Epithelial cell of proximal tubule (primary cell): ENCODE measurements at places on chromosomes 3 and 15.

DNA sequence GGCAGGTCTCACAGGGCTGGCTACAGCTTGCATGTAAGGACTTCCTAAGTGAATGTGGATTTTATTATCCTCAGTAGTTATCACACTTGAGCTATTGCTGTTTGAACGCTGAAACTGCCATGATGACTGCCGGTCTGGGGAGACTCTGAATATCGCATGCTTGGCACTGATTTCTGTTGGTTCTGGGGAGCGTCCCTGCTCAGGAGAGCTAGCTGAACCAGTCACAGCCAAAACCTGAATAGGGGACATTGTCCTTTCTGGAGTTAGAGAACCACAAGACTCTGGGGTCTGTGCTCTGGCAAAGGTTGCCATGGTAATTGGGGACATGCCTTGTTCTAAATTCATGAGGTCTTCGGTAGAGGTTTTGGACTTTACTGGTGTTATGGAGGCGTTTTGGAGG, 30.8 kb downstream of the CMSS1 start:
- DNase-seq, result no peak

DNA sequence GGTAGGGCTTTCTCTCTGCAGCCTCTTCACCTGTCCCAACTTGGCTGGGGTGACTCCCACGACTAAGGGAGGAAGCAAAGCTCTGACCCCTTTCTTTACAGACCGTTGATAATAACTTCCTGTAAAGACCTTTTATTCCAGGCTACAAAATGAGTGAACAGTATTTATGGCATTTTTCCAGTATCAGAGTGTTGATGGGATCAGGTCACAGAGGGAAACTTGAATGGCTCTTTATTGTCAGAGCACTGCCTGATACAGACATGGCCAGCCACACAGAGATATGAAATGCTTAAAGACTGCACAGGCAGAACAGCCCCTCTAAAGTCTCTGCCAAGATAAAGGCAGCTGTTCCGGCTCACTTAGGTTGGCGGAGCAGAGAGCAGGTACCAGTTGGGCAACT, 1033.9 kb upstream of the NR2F2 start:
- no peak for DNase-seq

DNA sequence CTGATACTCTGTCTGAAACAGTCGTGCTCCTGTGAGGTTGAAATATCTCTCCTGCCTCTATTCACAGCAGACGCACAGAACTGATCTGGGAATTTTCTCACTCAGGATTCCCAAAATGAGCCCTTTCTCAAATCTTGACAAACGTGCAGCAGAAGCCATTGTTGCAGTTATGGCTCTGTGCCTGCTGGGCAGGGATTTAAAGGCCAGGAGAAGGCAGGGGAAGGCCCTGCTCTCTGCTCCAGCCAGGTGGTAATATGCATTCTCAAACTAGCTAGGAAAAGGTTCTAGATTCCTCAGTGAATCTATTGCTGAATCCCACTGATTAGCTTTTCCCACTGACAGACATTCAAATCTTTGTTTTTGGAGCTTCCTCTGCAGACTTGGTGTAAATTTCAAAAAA, 2.2 kb downstream of the MINAR1 start:
- no peak for DNase-seq

DNA sequence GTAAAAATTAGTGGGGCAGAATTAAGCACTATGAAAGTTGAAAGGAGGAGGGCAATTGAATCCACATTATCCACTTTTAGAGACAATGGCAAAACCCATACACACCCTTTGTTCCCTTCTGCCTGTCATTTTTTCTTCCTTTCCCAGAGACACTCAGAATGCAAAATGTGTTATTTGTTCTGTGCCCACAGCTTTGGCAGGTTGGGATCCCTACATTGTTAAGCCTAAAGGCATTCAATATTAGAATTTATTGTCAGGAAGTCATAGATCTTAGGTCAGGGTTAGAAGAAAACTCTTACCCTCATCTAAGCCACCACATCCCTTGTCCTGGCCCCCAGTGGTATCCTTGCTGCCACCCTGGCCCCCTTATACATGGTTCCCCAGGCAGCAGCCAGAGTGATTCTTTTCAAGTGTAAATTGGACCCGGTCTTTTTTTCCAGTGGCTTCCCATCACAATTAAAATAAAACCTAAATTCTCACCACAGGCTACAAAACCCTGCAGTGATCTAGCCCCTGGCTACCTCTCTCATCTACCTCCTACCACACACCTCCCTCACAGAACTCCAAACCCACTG, 470.1 kb upstream of the ATP11B start:
- no peak for DNase-seq

GRCh38 chr15:80904998-80905397, 84.6 kb downstream of the MESD start:
- DNase-seq, result no peak

DNA sequence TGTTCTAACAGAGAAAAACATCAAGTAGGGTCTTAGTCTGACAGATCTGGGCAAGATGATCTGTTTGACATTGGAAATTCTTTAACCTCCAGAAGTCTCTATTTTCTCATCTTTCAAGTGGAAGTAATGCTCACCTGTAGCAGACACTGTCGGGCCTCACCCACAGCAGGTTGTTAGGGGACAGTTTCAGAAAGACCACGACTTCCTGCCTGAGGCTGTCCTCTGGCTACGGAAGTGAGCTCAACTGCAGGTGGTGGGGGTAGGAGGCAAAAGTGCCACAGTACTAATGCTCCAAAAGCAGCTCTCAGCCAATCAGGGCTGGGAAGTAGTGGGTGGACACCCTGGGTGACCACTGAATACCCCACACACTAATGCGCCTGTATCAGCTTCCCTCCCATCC, 111.4 kb upstream of the TOPAZ1 start:
- DNase-seq, result no peak

DNA sequence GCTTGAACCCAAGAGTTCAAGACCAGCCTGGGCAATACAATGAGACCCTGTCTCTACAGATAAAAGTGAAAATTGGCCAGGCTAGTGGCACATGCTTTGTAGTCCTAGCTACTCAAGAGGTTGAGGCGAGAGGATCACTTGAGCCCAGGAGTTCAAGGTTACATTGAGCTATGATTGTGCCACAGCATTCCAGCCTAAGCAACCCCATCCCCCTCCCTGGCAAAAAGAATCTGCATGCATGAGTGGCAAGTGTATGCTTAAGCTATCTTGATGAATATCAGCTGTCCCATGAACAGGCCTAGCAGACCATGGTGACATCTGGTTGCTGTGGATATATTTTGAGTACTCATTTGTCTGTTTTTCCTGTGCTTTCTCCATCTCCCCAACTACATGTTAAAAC, 4.7 kb downstream of the ATRIP start:
- no peak for DNase-seq

DNA sequence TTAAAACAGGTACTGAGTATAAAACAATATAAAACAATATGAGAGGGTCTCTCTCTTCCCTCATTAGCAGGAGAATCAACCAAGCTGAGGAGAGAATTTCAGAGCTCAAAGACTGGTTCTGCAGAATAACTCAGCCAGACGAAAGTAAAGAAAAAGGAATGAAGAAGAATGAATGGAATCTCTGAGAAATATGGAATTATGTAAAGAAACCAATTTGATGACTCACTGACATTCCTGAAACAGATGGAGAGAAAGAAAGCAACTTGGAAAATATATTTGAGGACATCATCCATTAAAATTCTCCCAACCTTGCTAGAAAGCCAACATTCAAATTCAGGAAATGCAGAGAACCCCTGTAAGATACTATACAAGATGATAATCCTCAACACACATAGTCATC, 630.9 kb downstream of the PYDC2 start:
- DNase-seq, result no peak

DNA sequence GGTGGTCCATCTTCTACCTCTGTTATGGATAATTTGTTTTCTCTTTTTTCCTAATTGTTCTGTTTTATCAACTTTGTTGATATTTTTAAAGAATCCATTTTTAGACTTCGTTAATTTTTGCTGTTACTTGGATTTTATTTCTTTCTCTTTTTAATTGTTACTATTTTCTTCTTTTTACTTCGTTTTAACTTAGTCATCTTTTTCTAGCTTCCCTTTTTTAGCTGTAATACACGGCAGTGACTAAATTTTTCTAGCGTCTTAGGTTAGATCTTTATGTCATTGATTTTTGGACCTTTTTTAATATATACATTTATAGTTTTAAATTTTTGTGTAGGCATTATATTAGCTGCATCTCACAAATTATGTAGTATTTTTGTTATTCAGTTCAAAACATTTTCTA, 33.1 kb downstream of the ARIH2 start:
- no peak for DNase-seq

DNA sequence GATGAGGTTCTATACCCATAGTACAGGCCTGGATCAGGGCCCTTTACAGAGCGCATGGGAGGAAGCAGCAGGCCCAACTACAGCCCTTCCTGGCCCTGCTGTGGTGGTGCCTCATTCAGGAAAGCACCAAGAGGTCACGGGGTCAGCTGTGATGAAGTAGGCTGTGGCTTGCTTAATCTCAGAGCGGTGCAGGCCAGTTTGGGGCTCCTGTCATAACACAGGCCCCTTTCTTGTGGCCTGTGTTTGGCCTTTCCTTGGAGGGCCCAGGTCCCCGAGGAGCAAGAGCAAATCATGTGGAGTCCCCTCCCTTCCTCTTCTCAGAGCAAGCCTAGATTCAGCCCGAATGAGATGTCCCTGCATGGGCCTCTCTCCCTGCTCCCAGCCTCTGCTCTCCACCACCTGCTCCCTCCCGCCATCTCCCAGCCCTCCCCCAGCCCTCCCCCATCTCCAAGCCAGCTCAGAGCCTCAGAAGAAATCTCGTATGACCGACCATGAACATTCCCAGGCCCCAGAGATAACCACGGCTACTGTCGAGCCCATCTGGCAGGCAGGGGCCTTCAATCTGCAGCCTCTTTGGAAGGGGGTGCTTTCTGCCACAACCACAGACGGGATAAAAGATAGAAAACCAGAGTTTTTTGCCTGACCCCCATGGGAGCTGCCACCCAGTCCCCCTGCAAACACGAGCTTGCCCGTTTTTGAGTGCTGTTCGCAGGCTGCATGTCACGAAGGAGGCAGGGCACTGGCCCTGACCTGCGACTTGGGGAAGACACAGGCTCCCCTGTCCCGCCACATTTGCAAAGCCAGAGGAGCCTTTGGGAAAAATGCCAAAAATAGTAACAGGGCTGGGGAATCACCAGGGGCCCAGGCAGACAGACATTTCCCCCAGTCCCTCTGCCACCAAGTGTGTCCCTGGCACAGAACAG, 32.3 kb upstream of the DUSP7 start:
- peak; percentile 16 for DNase-seq

GRCh38 chr3:15797642-15798303, at the start of gene ANKRD28:
ANKRD28 (minus strand) TSS chr3:15797979; CDS start chr3:15796521, 1,458 bp downstream.
- DNase-seq, result peak; percentile 82

DNA sequence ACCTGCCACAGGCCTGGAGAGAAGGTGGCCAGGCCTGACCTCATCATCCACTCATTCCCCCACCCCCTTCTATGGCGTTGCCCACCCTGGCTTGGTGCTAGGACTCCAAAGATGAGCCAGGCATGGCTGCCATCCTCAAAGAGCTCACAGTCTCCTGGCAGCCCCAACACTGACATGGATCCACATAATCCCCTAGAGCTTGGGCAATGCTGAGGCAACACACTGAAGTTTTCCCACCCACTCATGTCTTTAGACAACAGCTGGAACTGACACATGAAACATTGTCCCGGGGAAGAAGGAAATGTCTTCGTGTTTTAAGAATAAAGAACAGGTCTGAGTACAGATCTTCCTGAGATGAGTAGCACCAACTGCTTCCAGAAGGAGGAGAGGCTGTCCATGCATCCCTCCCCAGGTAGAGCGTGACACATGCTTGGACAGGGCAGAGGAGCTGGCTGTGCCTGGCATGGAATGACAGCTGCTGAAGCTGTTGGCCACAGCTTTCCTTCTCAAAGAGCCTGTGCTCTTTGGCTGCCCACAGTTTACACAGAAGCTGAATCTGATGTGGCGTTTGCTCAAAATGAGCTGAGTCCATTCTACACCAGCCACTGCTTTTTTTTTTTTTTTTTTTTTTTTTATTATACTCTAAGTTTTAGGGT, 70.1 kb downstream of the HOMER2 start:
- no peak for DNase-seq

GRCh38 chr3:178195824-178196223, 340.4 kb upstream of the KCNMB2 start:
- DNase-seq, result peak; percentile 31

DNA sequence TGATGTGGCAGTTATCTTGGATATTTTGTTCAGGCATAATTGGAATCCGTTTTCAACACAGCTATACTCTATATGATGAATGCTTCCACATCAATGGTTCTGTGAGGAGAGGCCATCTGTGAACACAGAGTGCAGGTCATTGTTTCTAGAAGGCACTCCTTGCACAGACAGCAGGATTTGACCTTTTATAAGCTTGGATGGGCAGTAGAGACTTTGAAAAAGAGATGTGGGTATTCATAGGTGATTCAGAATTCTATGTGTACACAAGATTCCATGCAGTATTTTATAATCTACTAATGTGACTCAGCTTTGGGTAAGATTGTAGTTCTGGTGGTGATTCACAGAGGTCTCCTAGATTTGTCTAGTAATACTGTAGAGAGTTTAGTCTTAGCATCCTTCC, 12.5 kb downstream of the ARPP21 start:
- DNase-seq, result peak; percentile 59

GRCh38 chr3:38270606-38271005, 5.0 kb downstream of the SLC22A13 start:
- DNase-seq, result no peak

DNA sequence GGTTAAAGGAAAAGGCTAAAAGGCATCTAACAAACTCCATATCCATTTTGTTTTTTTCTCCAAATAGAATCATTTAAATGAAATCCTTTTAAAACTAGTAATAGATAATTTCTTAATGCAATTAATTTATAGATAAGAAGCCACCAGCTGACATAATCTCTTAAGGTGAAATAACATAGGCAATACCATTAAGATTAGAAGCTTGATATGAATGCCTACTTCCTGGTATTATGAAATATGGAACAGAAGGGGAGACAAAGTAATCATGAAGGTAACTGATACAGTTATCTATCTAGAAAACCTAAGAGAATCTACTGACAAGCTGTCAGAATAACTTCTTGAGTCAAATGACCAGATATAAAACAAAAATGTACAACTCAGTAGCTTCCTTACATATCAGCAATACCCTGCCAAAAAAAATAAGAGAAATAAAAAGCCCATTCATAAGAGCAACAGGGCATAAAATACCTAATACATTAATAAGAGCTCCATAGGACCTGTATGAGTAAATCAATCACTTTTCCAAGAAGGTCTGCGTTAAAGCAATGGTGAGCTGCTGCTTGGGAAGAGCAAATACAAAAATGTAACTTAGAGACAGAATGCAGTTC, 10.7 kb downstream of the EHD4 start:
- DNase-seq, result no peak

DNA sequence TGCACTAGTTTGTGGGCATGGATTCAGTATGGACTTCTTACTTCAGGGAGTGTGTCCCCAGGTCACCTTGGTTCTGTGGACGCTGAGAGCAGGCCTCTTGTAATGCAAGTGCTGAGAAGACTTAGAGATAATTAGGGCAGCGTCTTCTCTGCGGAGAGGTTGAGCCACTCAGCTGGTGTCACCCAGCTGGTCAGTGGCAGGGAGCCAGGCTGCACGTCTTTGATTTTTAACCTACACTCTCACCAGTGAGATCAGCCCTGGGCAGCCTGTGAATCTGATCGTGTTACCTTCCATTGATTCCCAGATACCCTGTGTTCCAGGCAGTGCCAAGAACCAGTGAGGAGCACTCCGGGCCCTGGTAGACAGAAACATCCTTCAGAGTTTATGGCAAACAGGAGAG, 92.6 kb downstream of the SLCO3A1 start:
- no peak for DNase-seq
